Uterus (tissue), 4 donors: ENCODE measurements at places on chromosomes 11 and 22. TPM values are rescaled to one million over a fixed set of nuclear protein-coding genes. Genes with fewer than 3 reads are reported as not detected.
A peak's percentile ranks its signal among the peaks of the same experiment; 100 is the strongest.

The MSANTD2 gene
- 5.1 TPM for total RNA-seq

The B3GAT1 gene
- total RNA-seq = not detected

The FAM76B gene
- total RNA-seq = 63.5 TPM

GRCh38 chr11:65650547-65651338, 12.0 kb downstream of the RELA start:
- H3K4me1 ChIP-seq = peaks cover 21% of the 10 kb centered on the region
- no peaks in the 10 kb centered on the region for H3K36me3 ChIP-seq
- H3K27ac ChIP-seq = peak overlapping the region; percentile 96
- H3K27me3 ChIP-seq = no peaks in the 10 kb centered on the region
- DNase-seq = no peak

DNA sequence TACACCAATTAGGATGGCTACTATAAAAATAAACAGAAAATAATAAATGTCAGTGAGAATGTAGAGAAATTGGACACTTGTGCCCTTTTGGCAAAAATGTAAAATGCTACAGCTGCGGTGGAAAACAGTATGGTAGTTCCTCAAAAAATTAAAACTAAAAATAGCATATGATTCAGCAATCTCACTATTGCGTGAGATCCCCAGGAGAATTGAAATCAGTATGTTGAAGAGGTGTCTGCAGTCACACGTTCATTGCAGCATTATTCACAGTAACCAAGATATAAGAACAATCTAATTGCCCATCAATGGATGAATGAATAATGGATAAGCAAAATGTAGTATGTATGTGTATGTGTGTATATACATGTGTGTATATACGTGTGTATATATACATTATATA, 6.8 kb downstream of the OR52N2 start:
- H3K27me3 ChIP-seq = no peaks in the 10 kb centered on the region
- no peak for DNase-seq
- H3K36me3 ChIP-seq = no peaks in the 10 kb centered on the region
- H3K4me1 ChIP-seq = no peaks in the 10 kb centered on the region
- no peak overlapping the region for H3K27ac ChIP-seq

GRCh38 chr22:21446827-21447690, 20.1 kb upstream of the TMEM191C start:
- no peak overlapping the region for H3K27ac ChIP-seq
- no peak overlapping the region for H3K4me3 ChIP-seq
- H3K36me3 ChIP-seq = no peaks in the 10 kb centered on the region
- DNase-seq = no peak
- H3K4me1 ChIP-seq = no peaks in the 10 kb centered on the region

DNA sequence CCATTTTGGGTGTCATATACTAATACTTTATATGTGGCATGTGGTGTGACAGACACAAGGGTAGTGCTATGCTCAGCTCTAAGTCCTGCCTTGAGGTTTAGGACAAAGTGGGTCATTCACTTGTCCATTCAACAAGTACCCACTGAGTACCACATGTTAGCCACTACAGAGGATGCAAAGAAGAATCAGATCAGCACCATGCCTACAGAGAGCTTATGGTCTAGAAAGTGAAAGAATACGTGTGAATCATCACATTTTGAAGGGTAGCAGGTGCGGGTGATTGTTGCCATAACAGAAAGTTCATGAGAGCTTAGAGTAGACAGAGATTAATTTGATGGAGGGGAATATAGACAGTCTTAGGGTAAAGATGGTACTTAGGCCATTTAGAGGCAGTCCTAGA, 18.3 kb downstream of the CLMP start:
- no peak overlapping the region for H3K4me3 ChIP-seq
- DNase-seq = no peak
- H3K36me3 ChIP-seq = no peaks in the 10 kb centered on the region
- H3K4me1 ChIP-seq = peaks cover 4% of the 10 kb centered on the region
- H3K27ac ChIP-seq = peak overlapping the region; percentile 2
- H3K27me3 ChIP-seq = no peaks in the 10 kb centered on the region

GRCh38 chr11:79419120-79419519, 21.7 kb downstream of the TENM4 start:
- no peaks in the 10 kb centered on the region for H3K36me3 ChIP-seq
- H3K27me3 ChIP-seq = no peaks in the 10 kb centered on the region
- no peaks in the 10 kb centered on the region for H3K4me1 ChIP-seq

DNA sequence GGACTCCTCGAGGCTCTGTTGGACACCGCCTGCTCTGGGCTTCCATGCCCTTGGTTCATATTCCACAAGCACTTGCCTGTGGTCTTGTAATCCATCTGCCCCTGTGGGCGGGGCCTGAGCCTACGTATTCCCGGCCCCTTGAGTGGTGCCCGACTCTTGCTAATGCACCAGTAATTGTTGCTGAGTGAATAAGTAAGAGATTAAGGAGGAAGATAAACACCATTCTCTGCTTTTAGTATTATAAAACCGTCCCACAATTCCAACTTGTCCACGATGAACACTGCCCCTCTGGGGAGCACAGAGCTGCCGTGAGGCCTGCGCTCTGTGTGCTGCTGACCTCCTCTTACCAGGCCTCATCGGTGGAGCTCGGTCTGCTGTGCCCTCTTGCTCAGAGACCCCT, 50.3 kb downstream of the MICAL2 start:
- H3K27ac ChIP-seq = peak overlapping the region; percentile 88
- peaks cover 32% of the 10 kb centered on the region for H3K4me1 ChIP-seq
- H3K27me3 ChIP-seq = no peaks in the 10 kb centered on the region
- H3K36me3 ChIP-seq = no peaks in the 10 kb centered on the region
- no peak overlapping the region for H3K4me3 ChIP-seq

DNA sequence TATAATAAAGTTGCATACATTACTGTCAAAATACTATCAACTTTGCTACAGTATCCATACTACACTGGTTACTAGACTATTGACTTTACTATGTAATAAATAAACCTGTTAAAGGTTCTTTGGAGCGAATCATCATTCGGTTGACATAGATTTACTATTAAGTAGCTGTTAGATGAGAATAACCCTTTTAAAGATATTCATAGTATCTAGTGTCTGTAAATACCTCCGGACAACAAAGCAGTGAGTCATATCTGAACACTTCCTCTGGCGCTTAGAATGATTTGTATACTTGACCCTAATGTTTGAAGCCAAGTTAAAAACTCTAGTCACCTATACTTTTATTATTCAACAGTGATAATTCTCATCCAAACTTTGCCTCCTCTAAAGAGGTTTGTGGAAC, 84.7 kb downstream of the MSANTD4 start:
- no peak for DNase-seq
- H3K4me1 ChIP-seq = no peaks in the 10 kb centered on the region
- no peak overlapping the region for H3K4me3 ChIP-seq
- no peaks in the 10 kb centered on the region for H3K36me3 ChIP-seq
- no peaks in the 10 kb centered on the region for H3K27me3 ChIP-seq
- no peak overlapping the region for H3K27ac ChIP-seq

- no peaks in the 10 kb centered on the region for H3K4me1 ChIP-seq
- H3K27ac ChIP-seq = no peak overlapping the region
- H3K4me3 ChIP-seq = no peak overlapping the region
- no peak for DNase-seq
These were observed 23.0 kb downstream of the OTOG start for GRCh38 chr11:17570034-17570433.

GRCh38 chr22:26122920-26123468, 46.3 kb upstream of the SEZ6L start:
- H3K27me3 ChIP-seq = no peaks in the 10 kb centered on the region
- no peak for DNase-seq
- no peaks in the 10 kb centered on the region for H3K4me1 ChIP-seq

DNA sequence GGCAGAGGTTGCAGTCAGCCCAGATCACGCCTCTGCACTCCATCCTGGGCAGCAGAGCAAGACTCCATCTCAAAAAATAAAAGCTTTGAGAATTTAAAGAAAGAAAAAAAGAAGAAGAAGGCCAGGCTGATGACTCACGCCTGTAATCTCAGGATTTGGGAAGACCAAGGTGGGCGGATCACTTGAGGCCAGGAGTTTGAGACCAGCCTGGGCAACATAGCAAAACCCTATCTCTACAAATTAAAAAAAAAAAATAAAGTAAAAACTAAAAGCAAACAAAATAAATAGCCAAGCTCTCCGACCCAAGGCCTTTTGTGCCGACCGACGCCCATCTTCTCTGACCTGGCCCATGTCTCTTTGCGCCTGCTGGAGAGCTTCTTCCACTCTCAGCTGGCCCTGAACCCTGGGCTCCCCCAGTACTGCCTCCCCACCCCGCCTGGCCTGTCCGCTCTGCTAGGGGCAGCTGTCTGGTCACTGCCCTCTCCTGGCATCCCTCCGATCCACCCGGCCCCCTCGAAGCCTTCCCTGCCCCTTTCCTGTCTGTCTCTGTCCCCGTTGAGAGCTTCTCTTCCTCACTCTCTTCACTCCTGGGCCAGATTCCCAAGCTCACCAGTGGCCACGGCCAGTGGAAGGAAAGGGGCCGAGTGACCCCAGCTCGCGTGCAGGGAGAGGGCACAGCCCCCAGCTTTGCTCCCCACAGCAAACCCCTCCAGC, 4.8 kb upstream of the LSP1 start:
- H3K27ac ChIP-seq = no peak overlapping the region
- H3K4me1 ChIP-seq = no peaks in the 10 kb centered on the region
- no peaks in the 10 kb centered on the region for H3K36me3 ChIP-seq
- no peak overlapping the region for H3K4me3 ChIP-seq
- no peaks in the 10 kb centered on the region for H3K27me3 ChIP-seq

- no peak for DNase-seq
- H3K27ac ChIP-seq = no peak overlapping the region
- H3K4me3 ChIP-seq = no peak overlapping the region
- no peaks in the 10 kb centered on the region for H3K36me3 ChIP-seq
- H3K4me1 ChIP-seq = no peaks in the 10 kb centered on the region
These were observed 11.9 kb downstream of the UBE2L3 start for GRCh38 chr22:21579474-21579851.

DNA sequence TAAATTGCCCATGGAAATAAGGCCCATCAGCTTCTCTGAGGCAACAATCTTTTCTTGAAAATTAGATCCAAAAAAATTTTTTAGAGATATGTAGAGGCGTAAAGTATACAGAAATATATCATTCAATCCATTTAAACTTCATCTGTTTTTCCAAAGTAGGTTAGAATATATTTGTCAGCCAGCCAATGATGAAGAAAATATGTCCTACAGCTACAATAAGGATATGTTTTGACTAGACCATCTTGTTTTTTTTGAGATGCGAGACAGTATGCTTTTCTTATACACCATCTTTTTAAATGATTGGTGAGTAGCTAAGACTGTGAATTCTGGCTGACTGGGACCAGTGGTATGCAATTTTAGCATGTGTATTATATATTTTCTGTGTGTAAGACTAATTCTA, 630.4 kb upstream of the CNTN5 start:
- H3K4me1 ChIP-seq = no peaks in the 10 kb centered on the region
- no peak overlapping the region for H3K27ac ChIP-seq
- DNase-seq = no peak
- H3K4me3 ChIP-seq = no peak overlapping the region

- H3K4me1 ChIP-seq = no peaks in the 10 kb centered on the region
- no peak overlapping the region for H3K27ac ChIP-seq
- DNase-seq = no peak
- no peak overlapping the region for H3K4me3 ChIP-seq
These were observed 68.5 kb downstream of the PIWIL3 start for GRCh38 chr22:24706054-24706453.
